ENCODE measurements at places on chromosomes 5 and 9.

GRCh38 chr5:76552546-76552945, 70.7 kb downstream of the F2RL2 start:
- DNase-seq, result no peak

DNA sequence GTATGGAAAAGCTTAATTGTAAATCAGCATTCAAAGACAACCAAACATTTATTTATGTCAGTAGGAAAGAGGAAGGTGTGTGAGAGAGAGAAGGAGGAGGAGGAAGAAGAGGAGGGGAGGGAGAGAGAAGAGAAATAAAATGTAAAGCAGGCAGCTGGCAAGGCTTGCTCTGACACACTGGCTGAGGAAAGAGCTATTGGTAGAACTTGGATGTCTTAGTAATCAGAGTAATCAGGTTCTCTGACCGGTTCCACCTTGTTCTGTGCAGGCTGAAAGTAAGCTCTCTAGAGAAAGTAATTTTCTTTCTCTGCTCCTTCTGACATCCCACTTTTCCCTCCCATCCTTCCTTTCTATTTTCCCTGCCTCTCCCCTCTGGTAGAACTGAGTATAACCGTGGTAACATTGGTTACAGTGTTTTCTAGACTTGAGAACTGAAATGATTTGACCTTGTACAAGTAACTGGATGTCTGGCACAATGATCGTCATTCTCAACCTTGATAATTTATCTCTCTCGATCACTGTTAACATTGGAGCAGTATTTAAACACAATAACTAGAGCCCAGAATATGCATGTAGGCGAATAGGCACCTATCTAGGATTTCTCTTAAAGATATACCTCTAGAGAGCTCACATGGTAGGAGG, 33.3 kb downstream of the TLE4 start:
- DNase-seq, result no peak

- DNase-seq, result no peak
Observed at GRCh38 chr9:4936823-4937222, 48.2 kb upstream of the JAK2 start.

- no peak for DNase-seq
Observed at GRCh38 chr9:81609782-81610739, 79.3 kb downstream of the TLE1 start.

- DNase-seq, result no peak
Observed at GRCh38 chr5:112634796-112635195, 102.9 kb upstream of the APC start.

DNA sequence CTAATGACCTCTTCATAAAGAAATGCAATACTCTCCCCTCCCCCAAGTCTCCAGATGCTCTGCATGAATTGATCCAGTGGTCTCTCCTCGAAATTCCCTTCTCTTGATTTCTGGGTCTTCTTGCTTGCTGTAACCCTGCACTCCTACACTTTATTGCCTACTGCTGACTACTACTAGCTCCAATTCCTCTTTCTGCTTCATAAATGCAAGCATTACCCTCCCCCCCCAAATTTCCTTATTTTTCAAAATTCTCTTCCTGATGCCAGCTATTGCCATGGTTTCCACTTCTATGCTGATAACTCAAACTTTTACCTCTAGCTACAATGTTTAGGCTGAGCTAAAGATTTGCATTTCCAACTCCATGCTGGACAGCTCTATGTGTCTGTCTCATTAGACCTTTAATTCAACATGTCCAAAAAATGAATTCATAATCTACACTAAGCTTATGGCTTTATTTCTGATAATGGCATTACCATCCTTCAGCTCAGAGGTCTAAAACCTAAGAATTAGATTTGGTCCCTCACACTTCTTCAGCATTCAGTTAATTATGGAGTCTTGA, 1.4 kb downstream of the ZBTB26 start:
- DNase-seq, result no peak

GRCh38 chr5:77325921-77326541, 115.6 kb downstream of the PDE8B start:
- DNase-seq, result no peak

DNA sequence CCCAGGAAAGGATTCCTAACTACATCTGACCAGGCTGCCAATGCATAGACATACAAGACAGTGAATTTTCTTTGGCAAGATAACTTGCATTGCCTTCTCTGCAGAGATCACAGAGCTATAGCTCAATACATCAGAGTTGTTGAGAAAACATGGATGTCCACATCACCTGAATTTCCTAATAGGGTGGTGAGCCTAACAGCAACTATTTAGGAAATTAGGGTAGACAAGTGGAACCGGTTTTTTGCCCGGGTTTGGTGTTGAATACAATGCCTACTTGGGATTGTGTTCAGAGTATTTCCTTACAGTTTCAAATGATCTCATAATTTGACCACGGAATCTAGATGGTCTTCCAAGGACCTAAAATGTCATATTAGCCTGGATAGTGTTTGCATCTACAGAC, 262.7 kb downstream of the KIF4B start:
- DNase-seq, result no peak

GRCh38 chr5:1293416-1294205, 1.3 kb downstream of the TERT start:
- no peak for DNase-seq

- DNase-seq, result no peak
Observed at GRCh38 chr5:39459071-39459470, 34.3 kb upstream of the DAB2 start.

DNA sequence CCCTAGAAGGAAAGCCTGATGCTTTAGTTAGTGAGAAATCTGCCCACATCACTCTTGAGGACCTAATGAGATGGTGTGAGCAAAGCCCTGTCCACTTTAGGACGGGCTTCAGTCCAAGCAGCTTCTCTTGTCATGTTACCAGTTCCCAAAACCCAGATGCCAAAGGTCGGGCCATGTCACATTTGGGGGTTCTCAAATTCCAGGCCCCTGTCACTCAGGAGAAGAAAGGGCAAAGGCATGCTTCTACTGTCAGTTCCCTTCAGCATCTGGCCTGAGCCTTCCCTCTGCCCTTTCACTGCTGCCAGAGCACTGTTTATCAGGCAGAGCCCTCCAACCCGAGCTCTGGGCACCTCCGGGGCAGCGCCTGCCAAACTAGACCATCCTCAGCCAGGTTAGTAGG, 556.0 kb downstream of the BNC2 start:
- DNase-seq, result no peak

GRCh38 chr9:13437866-13438265, 158.4 kb upstream of the MPDZ start:
- no peak for DNase-seq

DNA sequence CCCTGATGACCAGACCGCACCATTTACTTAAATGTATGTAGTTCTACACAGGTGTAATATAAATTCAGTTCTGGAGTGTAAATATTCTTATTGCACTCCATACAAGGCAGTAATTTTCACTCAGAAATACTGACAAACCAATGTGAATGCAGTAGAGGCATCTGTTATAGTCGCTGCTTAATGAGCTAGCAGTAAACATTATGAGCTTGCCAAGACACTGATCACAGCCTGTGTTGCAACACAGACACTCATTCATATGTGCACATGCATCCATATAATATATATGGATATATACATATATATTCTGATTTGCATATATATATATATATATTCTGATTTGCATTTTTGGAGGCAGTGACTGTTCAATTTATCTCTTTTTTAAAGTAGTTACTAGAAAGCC, 435.1 kb upstream of the ST8SIA4 start:
- no peak for DNase-seq

DNA sequence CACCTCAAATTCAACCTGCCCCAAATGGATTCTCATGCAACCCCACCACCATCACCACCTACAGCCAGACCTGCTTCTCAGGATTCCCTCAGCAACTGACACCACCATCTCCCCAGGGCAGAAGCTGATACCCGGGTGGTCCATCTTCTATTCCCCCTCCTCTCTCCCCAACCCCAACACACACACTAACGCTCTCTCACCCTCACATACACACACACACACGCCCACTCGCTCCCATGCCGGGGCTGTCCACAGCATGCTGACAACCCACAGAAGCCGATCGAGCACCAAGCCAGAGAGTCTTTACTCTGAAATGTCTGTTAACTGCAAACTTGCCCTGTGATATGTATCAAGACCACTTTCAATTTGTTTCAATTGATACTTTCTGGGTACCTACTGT, 28.4 kb downstream of the B4GALT1 start:
- no peak for DNase-seq

- no peak for DNase-seq
Observed at GRCh38 chr9:18429070-18429469, 44.9 kb upstream of the ADAMTSL1 start.

GRCh38 chr5:111847052-111847925, 90.3 kb upstream of the NREP start:
- DNase-seq, result no peak

- DNase-seq, result no peak
Observed at GRCh38 chr9:87564111-87564510, 66.4 kb downstream of the DAPK1 start.

- DNase-seq, result no peak
Observed at GRCh38 chr9:135104761-135105160, 17.3 kb downstream of the OLFM1 start.

GRCh38 chr9:128607642-128608350, 48.9 kb downstream of the DYNC2I2 start:
- peak; percentile 61 for DNase-seq

- no peak for DNase-seq
Observed at GRCh38 chr9:83299571-83299970, 236.6 kb upstream of the RASEF start.

DNA sequence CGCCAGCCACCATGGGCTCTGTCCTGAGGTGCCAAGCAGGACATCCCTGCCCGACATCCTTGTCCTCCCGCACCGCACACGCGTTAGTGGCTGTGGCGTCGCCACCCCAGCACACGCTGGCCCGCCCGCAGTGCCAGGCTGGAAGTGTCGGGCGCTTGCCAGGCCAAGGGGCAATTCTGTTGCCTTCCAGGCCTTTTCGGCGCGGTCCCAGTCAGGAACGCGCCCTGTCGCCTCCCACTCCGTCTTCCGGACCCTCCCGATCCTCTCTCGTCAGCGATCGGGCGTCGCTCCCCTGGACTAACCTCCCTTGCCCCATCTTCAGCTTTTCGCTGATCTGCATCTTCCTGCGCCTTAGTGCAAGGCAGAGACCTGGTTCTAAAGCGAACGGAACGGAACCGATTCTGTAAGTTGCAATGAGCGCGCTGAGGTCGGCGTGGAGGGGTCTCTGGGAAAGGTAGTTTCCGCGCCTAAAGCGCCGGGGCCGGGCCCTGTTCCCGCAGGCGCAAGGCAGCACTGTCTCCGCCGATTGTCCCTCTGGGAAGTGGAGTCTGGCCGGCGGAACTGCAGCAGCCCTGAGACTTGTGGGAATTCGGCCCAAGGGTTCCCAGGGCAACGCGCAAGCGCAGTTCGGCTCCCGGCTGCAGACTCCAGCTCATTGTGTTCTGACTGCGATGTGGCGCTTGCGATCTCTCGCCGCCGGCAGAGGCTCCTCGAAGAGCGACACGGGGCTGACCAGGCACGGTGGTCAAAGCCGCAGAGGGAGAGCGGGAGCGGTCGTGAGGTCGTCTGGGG, at the start of gene ZNF454:
ZNF454 (plus strand) TSS at position 630 of the 792 bp plus-strand sequence. CDS start 1,594 bp downstream, outside the sequence.
- DNase-seq, result peak; percentile 83

DNA sequence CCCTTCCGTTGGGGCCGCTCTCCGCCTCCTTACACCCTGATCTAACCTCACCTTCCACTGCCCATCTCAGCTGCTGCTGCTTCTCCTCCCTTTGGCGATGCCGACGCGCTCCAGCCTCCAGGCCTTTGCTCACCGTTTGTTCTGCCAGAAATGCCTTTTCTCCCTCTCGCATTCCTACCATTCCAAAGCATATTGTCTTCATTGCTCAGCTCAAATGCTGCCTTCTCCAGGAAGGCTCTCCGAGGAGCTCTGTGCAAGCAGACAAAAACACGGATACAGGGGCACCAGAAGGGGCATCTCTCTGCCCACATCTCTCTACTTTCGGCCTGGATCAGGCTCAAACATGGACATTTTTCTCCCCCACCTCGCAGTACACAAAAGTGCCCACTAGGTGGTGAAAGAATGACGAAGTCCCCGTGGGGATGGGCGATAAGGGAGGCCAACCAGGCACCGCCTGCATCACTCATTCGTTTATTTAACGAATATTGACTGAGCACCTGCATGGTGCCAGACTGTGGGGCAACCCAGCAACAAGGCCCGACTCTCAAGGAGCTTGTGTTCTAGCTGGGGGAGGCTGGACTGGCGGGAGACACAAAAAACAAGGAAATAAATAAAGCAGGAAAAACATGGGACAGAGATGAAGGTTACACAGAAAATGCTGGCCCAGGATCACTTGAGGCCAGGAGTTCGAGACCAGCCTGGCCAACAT, 7.3 kb upstream of the GRHPR start:
- DNase-seq, result no peak

DNA sequence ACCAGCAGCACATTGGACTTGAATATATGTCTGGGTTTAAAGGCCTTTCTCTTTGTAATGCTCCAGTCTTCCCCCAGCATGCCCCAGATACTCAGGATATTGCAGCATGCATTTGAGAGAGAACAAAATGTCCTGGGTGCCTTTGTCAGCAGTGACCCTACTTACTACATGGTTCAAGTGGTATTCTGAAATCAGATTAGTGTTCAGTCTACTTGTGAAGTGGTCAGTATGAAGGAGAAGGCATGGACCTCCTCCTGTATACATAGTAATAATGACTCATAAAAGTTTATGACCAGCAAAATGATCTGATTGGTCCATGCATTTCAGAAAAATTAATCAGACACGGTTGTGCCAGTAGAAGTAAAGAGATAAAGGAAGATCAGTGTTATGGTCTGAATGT, 25.4 kb downstream of the GPR21 start:
- DNase-seq, result no peak

DNA sequence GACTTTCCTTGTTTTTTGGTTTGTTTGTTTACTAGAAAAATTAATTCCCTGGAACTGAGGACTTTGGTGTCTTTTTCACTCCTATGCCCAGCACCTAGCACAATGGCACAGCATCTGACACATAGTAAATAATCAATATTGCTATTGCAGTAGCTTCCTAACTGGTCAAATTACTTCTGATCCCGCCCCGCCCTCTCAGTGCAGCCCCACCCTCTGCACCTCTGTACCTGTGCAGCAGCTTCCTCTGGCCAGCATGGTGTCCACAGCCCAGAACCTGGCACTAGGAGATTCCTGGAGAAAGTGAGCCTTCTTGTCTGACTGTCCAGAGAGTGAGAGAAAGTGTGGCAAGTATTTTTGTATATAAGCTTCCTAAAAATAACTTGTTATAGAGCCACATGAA, 343.2 kb downstream of the ZNF608 start:
- DNase-seq, result no peak

DNA sequence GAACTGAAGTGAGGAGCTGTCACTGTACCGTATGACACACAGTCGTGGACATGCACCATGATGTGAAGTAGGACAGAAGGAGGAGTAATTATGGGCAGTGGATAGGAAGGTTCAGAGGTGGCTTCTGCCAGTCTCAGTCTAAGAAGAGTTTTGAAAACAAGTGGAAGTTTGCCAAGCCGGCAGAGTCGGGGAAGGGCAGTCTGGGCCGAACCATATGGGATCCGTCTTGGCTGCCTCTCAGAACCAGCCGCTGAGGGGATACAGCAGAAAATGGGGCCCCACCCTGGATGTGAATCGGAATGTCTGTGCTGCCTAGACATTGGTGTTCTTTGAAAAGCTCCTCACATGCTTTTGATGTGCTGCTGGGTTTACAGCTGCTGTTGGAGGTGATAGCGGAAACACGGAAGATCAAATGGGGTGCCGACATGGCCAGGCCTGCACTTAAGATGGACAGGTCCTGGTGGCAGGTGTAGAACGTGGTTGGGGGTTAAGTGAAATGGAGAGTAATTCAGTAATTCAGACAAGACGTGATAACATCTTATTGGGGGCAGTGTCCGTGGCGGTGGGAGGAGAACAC, 11.2 kb downstream of the SNX18 start:
- DNase-seq, result no peak

GRCh38 chr5:98581112-98581997, 192.1 kb upstream of the RGMB start:
- DNase-seq, result no peak

- no peak for DNase-seq
Observed at GRCh38 chr5:36369219-36369690, 67.6 kb upstream of the RANBP3L start.
